ENCODE measurements at places on chromosomes 6 and 20. TPM values are rescaled to one million over a fixed set of nuclear protein-coding genes. Genes with fewer than 3 reads are reported as not detected.

The CALHM4 gene
- not detected for total RNA-seq

The ME1 gene
- total RNA-seq: 5.7 TPM

The C20orf144 gene
- total RNA-seq: not detected

The ZNF334 gene
- total RNA-seq: 17.5 TPM

The TTK gene
- 4.4 TPM for total RNA-seq

The IRAK1BP1 gene
- 15.0 TPM for total RNA-seq

The HLA-DQA1 gene
- total RNA-seq: under 0.01 TPM

The GCM1 gene
- total RNA-seq: not detected

The TTLL9 gene
- total RNA-seq: 3.7 TPM

The ZSCAN12 gene
- 15.2 TPM for total RNA-seq

The ZC2HC1B gene
- total RNA-seq: not detected

The GSTA3 gene
- total RNA-seq: not detected

The MOG gene
- total RNA-seq: 0.25 TPM

The EDN1 gene
- total RNA-seq: 3.4 TPM

The CCR6 gene
- total RNA-seq: not detected

The HSPA1L gene
- total RNA-seq: 3.7 TPM

The DCBLD1 gene
- 3.2 TPM for total RNA-seq

The HLA-DPA1 gene
- total RNA-seq: 0.49 TPM

The RBPJL gene
- not detected for total RNA-seq

The PEX6 gene
- total RNA-seq: 15.7 TPM

The DLK2 gene
- 4.4 TPM for total RNA-seq

The F13A1 gene
- 3.2 TPM for total RNA-seq

The MLN gene
- not detected for total RNA-seq

The BANF2 gene
- not detected for total RNA-seq

The PROKR2 gene
- total RNA-seq: 9.3 TPM

The GMPR gene
- 1.2 TPM for total RNA-seq

The FOXQ1 gene
- 1.7 TPM for total RNA-seq

The C6orf163 gene
- 6.4 TPM for total RNA-seq

The GABRR2 gene
- 0.25 TPM for total RNA-seq

The GSTA2 gene
- total RNA-seq: not detected

The THEMIS gene
- total RNA-seq: 0.25 TPM

Measured in temporal lobe (tissue), 4 donors.